PC-3 (cell line): ENCODE measurements at places on chromosomes 1 and 21.

DNA sequence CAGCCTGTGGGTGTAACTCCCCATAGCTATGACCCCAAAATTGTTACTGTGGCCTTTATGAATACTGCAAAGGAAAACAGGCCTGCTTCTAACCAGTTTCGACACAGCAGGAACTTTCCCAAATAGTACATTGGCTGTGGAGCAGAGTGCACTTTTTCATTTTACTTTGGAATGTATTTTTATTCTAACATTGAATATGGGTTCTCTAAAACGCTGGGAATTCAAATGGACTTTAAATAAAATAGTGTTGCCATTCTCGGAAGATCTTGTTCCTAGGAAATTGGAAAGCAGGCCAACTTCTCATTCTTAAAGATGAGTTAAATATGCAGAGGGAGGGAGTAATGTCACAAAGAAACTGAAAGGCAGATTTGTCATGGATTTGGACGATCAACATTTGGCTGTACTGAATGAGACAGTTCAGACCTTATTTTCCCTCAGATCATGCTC is 39.6 kb upstream of the ARHGAP29 start:
- no peak for DNase-seq

DNA sequence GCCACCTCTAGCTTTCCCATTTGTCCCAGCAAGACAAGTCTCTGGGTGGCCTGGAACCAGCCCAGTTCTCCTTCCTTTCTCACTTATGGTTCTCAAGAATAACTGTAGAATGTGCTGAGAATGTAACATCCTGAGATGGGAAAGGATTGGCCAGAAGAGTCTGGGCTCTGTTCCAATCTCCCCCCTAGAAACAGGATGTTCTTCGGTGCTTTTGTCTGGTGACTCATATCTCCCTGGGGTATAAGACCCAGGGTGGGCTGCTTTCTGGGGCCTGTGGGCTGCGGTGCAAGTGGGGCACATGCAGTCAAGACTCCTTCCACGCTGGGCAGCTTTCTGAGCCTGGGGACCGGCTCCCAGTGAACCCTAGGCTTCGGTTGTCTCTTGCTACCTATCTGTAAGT is 251.2 kb upstream of the POU3F1 start:
- no peak for DNase-seq

DNA sequence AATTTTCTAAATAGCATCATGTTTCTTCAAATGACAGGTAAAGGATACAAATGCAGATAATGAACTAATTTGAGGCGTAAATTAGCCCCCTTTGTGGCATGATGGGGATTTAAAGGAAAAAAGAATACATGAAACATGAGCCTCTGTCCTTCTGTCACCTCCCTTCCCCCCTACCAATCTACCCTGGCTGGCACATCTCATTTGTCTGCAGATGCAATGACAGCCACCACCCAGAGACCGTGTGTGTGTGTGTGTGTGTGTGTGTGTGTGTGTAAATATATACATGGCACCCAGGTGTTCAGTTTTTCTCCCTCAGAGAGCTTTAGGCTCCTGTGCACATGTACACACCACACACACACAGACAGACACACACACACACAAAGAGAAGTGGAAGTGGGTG is 451.1 kb downstream of the RWDD3 start:
- no peak for DNase-seq

DNA sequence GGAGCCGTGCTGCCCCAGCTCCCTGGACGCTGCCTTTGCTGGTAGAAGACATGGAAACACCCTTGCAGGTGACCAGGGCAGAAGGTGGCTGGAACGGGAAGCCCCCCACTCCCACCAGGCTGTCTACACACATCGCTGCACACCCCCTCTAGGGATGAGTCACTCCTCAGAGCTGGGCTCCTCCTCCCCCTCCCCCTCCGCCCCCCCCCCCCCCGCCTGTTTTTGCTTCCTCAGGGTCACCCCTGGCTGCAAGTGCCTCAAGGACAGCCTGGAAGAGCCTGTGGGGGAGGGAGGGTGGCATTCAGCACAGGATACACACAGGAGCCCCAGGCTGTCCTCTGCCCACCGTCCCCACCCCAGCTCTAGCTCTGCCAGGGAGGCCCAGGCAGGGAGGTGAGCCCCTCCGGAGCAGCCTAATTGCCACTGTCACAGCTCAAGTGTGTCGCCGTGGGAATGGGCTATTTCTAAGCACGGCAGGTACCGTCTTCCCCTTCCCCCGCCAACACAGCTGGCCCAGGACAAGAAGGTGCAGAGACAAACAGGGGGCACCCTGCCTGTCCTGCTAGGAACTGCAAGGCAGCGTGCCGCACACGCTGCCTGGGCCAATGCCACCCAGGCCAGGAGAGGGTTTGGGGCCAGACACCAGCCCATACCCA is 2.5 kb downstream of the FNDC10 start:
- DNase-seq = peak; percentile 55

DNA sequence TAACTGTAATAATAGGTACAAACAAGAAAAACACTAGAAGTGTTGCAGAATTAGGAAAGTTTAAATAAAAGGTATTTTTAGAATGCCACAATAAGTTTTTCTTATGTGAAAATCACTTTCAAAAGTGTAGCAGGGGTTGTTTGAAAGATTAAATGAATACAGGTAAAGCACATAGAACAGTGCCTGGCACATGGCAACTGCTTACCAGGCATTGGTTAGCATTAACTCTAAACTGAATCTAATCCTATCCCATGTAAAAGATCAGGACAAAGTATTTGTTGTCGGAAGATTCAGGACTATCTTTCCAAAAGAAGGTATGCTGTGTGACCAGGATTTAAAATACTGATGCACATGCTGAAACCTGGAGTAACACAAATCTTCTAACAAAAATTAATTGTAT is 3.3 kb downstream of the AKT3 start:
- DNase-seq = no peak

DNA sequence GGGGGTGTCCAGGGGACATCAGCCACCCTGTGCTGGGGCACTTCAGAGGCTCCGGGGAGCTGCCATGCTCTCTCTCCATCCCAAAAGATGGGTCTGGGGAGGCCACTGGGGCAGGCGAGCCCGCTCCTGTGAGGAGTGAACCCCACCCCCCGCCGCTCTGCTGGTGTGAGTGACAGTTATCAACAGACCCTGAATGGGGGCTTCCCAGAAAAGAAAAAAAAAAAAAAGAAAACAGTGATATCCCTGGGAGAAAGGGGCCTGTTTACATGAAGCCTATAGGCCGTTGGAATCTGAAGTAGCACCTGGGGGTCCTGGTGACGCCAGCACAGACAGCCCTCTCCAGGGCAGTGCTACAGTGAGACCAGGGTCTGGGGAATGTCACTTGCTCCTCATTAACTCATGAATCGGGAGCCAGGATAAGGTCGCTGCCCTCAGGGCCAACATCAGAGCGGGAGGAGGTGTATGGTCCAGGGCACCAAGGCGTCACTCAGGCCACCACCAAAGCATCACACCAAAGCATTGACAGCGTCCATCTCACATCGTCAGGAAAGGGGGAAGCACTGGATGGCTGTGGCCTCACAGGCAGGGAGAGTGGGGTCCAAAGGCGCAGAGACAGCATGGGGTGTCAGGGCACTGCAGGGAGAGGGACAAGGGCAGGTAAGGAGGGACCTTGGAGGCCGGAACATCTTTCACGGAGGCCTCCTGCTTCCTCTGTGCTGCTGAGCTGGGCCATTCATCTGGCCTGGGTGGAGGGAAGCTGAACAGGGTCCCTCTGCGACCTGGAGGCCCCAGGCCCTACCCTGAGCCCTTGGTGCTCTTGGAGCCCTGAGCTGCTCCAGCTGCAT is 8.4 kb upstream of the NPHP4 start:
- DNase-seq = no peak

- no peak for DNase-seq
Observed at GRCh38 chr1:93095804-93096585, 16.9 kb downstream of the MTF2 start.

GRCh38 chr1:119554183-119554582 is 47.2 kb downstream of the HSD3B1 start:
- DNase-seq = no peak

GRCh38 chr21:36433059-36433709 is 46.7 kb downstream of the CLDN14 start:
- DNase-seq = no peak

DNA sequence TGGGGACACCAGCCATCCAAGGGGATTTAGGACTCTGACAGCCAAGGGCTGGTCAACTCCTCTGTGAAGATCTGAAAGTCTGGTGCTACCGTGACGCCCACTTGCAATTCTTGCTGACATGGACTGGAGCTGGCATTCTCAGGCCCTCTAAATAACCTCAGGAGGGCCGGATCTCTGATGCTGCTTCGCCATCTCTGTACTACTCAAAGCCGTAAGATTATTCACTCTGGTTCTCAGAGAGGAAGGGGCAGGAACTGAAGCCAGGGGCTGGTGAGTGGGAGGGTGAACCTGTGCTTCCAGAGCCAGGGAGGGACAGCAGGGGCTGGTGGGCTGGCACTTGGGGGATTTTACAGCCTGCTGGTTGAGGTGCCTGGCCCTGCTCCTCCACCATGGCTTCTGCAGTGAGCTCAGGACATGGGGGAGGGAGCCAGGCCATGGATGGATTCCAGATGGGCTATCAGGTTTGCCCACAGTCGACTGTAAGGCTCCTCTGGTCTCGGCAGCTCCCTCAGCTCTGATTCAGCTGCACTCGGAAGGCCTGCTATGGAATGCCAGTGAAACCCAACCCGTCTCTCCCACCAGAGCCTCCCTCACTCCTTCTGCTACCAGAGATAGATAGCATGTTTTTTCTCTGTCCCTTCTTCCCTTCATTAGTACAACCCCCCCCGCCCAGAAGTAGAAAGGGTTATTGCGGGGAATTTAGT is 84.5 kb downstream of the PLXNA2 start:
- DNase-seq = no peak

GRCh38 chr1:198151688-198152087 is 5.1 kb upstream of the NEK7 start:
- DNase-seq = no peak

- DNase-seq = no peak
Observed at GRCh38 chr1:164638492-164639202, 79.7 kb downstream of the PBX1 start.

GRCh38 chr1:185404907-185405568 is 88.0 kb upstream of the IVNS1ABP start:
- no peak for DNase-seq
